ENCODE measurements at places on chromosomes 11 and 22.

DNA sequence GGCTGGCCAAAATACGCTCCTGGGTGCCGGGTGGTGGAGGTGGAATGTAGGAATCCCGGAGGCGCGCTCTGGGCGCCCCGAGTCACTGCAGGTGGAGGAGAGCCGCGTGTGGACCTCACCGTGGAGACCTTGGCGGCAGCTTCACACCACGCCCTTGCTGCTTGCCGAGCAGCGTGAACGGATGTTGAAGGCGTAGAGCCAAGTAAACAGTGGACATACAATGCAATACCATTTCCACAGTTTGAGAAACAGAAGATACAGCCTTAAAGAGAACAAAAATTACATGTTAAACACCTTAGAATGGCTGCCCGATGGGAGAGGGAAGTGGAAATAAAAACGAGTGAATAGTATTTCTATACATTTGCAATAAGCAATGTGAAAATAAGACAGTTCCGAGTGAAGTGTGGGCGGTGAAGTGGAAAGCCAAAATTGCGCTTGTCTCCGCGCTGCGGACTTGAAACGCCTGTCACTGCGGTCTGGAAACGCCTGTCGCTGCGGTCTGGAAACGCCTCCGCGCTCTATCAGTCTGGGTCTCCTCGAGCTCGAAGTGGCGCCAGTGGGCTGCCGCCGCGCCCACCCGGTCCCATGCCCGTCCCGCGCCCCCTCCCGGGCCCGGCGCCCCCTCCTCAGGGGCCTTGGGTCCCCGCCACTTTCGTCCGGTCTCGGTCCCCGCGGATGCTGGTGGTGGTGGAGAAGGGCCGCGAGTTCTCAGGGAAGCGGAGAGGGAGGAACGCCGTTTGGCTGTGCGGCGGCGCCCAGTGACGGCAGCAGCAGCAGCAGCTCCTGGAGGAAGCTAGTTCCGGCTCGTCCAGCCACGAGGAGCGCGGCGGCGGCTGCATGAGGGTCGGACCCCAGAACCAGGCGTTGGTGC is 1.6 kb downstream of the NCR3LG1 start:
- DNase-seq, result peak; percentile 89

DNA sequence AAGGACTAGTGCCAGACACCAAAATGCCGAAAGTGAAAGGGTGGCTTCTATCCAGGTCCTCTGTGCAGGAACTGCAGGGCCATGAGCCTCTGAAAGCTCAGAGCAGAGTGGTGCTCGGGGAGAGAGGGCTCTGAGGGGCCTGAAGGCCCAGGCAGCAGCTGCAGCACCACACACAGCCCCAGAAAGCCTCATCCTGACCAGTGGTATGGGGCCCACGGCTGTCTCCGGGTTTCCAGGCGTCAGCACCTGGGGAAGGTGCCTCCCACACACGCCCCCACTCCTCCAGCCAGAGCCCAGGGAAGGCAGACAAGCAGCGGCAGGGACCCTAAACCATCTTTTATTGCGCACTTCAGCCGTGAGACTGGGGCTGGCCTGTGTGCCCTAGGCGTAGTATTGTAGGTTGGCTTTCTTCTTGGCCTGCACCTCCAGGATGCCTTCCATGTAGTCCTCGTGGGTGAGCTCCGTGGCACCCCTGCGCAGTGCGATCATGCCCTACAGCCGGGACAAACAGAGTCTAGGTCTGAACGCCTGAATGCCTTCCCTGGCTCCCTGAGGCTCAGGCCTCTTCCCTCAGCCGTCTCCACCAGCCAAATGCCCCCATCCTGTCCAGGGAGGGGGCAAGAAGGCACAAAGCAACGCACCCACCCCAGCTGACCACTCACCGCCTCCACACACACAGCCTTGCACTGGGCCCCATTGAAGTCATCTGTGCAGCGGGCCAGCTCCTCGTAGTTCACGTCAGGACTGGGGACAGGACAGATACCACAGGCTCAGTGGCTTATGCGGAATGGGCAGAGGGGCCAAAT is 7.6 kb downstream of the PSMC3 start:
- no peak for DNase-seq

DNA sequence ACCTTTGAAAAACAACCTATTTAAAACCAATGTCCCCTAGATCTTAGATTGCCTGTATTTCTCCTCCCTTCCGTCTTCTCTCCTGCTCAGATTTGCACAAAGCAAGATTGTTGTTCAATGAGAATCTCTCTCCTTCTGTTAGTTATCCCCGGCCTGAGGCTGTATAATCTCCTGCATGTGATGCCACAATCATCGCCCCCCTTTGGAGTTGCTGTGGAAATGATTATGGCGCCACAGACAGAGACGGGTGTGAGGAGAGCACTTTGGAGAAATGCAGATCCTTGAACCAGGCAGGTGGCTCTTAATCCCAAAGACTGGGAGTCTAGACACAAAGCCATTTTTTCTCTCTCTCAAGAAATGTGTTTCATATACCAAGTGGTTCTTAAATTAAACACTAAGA is 941.3 kb downstream of the OPCML start:
- no peak for DNase-seq

DNA sequence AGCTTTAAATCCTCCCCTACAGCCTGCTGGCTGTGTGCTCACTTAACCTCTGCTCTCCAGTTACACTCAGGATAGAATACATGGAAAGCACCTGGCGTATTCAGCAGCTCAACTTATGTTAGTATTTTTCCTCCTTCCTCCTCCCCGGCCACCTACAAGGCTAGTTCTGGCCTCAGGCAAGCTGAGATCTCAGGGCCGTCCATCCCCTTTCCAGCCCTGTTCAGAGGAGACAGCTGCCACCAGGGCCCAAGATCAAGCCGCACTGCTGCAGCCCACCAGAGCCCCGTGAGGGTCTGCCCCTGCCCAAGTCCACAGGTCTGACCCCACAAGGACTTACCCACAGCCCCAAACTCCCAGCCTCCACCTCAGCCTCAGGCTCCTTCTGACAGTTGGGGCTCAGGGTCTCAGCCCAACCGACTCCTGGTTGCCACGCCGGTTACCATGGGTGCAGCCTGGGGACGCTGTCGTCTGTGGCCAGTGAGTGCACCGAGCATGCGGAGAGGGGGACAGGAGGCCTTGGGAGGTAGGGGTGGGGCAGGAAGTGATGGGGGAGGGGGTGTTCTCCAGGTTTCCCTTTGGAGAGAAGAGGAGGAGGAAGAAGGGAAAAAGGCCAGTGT is at the start of gene C11orf16:
Gene C11orf16 (minus strand): TSS at position 384 of the 617 bp plus-strand sequence. CDS start 639 bp downstream, outside the sequence.
- no peak for DNase-seq

GRCh38 chr11:77075425-77075905 is 8.7 kb downstream of the CAPN5 start:
- no peak for DNase-seq

- DNase-seq, result peak; percentile 94
Measured at GRCh38 chr11:20112291-20113148, 47.8 kb downstream of the DBX1 start.

DNA sequence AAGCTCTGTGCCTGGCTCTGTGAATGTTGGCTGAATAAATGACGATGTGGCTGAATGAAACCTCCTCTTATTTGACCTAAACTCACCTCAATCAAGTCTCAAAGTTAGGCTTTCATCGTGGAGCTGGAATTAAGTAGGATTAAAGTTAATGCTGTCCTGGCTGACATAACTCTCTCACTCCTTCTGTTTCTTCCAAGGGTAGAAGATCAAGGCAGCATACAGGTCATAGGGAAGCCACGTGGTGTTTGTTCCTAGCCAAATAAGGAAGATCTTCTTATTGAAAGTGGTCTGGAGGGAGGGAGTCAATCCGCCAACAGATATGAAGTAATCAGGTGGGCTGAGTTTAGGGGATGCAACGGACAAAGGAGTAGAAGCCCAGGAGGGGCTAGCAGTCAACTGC is 59.5 kb downstream of the TRIM29 start:
- no peak for DNase-seq

GRCh38 chr22:35844886-35845285 is 127.2 kb downstream of the APOL5 start:
- no peak for DNase-seq

DNA sequence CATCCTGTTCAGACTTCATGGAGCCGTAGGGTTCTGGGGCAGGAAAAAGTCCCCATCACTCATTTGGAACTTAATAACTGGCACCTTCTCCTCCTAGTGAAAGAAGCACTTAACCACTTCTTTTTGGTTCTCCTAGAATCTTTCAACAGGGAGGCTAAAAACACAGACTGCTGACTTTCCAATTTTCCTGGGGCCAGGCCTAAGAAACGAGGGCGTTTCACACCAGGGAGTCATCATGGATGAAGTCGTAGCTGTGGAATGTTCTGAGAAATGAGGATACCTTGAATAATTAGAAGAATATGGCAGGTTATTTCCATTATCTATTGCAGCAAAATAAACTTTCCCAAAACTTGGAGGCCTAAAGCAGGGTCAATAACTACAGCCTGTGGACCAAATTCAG is 26.0 kb upstream of the API5 start:
- DNase-seq, result no peak

GRCh38 chr11:8867035-8867434 is 44.0 kb upstream of the AKIP1 start:
- peak; percentile 63 for DNase-seq

Measured in adipocyte (in vitro differentiated cells).